ENCODE measurements at places on chromosomes 1 and 21. TPM values are rescaled to one million over a fixed set of nuclear protein-coding genes. Genes with fewer than 3 reads are reported as not detected.

NCMAP gene
- not detected for total RNA-seq

GRCh38 chr1:53142226-53142853 is at the start of gene SLC1A7:
TSS of gene SLC1A7 (minus strand) at chr1:53142638. CDS start at chr1:53142449, 189 bp downstream.
- DNase-seq = no peak

DNA sequence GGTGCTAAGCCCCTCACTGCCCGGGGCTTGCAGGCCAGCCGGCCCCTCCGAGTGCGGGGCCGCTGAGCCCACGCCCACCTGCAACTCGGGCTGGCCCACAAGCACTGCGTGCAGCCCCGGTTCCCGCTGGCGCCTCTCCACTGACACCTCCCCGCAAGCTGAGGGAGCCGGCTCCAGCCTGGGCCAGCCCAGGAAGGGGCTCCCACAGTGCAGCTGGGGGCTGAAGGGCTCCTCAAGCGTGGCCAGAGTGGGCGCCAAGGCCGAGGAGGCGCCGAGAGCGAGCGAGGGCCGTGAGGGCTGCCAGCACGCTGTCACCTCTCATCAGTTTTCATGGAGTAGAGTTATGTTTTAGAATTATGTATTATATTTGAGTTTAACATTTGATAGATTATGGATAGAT is 176.5 kb upstream of the FAM78B start:
- no peak for DNase-seq

DNA sequence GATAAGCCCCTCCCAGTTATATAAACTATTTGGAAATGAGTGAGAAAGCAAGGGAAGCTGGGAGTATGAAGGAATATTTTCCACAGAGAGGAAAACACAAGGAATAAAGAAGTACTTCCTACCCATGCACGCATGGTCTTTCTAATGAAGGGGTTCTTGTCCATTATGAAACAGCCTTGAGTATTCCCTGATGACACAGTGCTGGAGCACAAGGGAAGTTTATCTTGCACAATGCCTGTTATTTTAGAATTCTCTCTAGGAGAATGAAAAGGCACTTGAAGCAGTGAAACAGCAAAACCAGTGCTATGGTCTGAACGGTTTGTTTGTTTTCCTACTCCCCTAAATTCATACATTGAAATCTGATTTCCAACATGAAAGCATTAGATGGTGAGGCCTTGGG is 38.6 kb upstream of the ADAMTS1 start:
- DNase-seq = no peak

GRCh38 chr1:232409584-232409983 is 220.3 kb downstream of the SIPA1L2 start:
- no peak for DNase-seq
